T-helper 2 cell (primary cell): ENCODE measurements at places on chromosomes 6 and 20.

GRCh38 chr6:139736325-139736906, 362.0 kb upstream of the CITED2 start:
- DNase-seq, result no peak

GRCh38 chr6:51553246-51554015, 534.0 kb downstream of the PKHD1 start:
- DNase-seq, result no peak

GRCh38 chr6:155033021-155033791, 38.1 kb downstream of the TIAM2 start:
- no peak for DNase-seq

GRCh38 chr20:17560344-17561074, 9.4 kb upstream of the DSTN start:
- DNase-seq, result no peak
